ENCODE measurements at places on chromosomes 3 and 15. TPM values are rescaled to one million over a fixed set of nuclear protein-coding genes. Genes with fewer than 3 reads are reported as not detected.

Gene OSBPL10
- total RNA-seq: 3.8 TPM

- no peak for DNase-seq
Measured at GRCh38 chr3:112463250-112463649, 36.0 kb downstream of the BTLA start.

DNA sequence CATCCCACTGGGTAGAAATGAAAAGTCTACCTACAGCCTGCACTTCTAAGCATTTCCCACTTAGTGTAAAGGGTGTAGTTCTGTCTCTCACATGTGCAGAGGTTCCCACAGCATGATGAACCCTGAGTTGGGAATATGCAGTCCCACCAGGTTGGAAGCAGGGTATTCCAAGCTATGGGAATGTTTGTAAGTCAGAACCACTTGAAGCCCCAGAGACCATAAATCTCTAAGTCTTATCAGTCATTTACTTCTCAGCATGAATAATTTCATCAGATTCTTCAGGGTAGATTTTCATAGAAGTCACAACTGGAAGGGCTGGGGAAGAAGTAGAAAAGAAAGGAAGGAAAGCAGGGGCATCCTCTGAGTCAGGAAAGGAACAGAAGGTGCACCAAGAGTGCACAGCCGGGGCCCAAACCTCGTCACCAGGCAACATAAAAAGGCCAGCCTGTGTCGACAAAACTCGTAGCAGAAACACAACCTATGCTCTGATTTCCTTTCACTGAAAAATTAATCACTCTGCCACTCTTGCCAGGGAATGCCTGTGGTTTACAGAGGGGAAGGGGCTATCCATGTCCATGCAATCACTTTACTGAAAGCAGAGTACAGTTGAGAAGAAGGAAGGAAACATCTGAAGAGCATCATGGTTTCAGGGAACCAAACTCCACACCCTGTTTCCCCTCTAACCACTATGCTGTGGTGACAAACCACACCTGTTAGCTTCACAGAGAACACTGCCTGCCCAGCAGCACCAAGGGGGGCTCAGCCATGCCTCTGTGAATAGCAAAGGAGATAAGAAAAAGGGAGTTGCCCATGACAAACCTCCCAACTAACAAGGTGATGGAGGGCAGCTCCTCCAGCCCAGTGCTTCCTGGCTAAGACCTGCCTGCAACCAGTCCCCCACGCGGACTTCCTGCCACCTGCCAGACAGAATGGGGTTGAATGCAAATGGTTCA is 40.5 kb downstream of the SH3BP5 start:
- no peak for DNase-seq

Gene USP3
- 50.9 TPM for total RNA-seq

DNA sequence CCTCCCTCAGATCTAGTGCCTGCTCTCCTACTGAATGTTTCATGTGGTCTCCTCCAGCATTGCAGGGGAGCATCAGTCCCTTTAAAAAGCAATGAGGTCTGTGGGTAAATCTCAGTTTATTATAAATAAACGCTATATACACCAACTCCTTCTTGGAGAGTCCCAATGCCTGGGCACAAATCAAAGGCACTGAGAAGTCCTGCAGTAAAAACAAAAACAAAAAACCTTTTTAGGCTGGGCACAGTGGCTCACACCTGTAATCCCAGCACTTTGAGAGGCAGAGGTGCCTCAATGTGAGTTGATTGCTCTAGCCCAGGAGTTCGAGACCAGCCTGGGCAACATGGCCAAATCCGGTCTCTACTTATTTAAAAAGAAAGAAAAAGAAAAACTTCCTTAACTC is 45.0 kb downstream of the ACAN start:
- no peak for DNase-seq

Measured in glutamatergic neuron (in vitro differentiated cells).